ENCODE measurements at places on chromosomes 11 and 22.
A peak's percentile ranks its signal among the peaks of the same experiment; 100 is the strongest.

- peak; percentile 16 for DNase-seq
These were observed 167.8 kb upstream of the NARS2 start for GRCh38 chr11:78742430-78742829.

- DNase-seq = no peak
These were observed 785.7 kb upstream of the CCDC90B start for GRCh38 chr11:84071851-84072250.

GRCh38 chr11:131037873-131038272 lies 121.6 kb upstream of the SNX19 start:
- DNase-seq = no peak

GRCh38 chr11:78420796-78421209 lies 3.2 kb upstream of the GAB2 start:
- peak; percentile 86 for DNase-seq

DNA sequence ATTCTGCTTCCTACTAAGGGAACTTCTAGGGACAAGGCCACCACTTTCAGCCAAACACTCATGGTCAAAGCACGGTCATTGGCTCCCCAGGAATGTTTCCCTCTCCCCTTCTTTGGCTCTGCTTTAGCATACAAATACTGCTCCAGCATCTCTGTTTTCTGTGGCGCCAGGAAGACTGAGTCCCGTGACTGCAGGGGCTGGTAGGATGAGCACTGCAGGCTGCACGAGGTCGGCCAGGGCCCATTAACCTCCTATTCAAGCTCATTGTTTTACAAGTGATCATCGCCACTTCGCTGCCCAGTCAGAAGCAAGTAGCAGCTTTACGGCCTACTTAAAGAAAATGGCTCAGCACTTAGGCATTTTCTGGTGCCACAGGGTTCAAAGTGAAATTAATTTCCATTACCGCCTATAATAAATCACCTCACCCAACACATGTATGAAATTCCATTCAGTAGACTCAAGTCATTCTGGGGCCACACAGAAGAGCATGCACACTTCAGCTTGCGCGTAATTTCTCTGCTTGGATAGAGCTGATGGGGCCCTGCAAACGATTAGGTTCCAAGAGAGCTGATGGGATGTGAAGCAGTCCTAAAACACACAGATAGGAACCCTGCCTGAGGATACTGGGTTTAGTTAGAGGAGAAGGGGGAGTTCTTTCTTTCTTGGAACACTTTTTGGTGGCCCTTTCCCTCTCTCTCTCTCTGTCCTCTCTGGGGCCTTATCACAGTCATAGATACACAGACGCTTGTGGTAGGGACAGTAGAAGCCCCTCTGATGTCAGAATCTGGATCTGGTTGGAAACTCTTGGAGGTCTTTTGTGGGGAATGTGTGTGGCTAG lies 173.7 kb downstream of the KIF18A start:
- DNase-seq = peak; percentile 100

DNA sequence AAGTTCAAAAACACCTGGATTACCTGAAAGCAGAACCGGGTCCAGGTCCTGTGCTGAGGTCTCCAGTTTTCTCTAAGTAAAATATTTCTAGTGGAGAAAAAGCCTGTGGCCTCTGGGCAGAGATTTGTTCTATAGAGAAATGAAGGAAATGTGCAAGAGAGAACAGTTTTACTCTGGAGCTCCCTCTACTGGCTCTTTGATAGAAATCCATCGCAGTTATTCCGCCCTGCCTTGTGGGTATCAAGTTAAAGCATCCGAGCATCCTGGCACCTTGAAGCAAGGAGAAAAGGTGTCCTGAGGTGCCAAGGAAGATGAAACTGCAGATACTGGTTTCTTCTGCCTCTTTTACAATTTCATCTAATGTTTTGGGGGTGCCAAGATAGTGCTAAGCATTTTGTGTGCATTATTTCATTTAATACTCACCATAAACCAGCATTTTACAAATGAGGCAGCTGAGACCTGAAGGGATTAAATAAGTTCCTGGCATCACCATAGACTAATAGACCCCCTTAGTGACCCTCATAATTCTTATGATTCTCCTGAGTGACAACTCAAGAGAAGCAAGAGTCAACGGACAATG lies 113.1 kb upstream of the HSD17B12 start:
- DNase-seq = peak; percentile 21

GRCh38 chr11:102449651-102450570 lies 2.7 kb downstream of the TMEM123 start:
- no peak for DNase-seq

- DNase-seq = peak; percentile 29
These were observed 66.8 kb downstream of the ZC3H12C start for GRCh38 chr11:110160016-110160415.

DNA sequence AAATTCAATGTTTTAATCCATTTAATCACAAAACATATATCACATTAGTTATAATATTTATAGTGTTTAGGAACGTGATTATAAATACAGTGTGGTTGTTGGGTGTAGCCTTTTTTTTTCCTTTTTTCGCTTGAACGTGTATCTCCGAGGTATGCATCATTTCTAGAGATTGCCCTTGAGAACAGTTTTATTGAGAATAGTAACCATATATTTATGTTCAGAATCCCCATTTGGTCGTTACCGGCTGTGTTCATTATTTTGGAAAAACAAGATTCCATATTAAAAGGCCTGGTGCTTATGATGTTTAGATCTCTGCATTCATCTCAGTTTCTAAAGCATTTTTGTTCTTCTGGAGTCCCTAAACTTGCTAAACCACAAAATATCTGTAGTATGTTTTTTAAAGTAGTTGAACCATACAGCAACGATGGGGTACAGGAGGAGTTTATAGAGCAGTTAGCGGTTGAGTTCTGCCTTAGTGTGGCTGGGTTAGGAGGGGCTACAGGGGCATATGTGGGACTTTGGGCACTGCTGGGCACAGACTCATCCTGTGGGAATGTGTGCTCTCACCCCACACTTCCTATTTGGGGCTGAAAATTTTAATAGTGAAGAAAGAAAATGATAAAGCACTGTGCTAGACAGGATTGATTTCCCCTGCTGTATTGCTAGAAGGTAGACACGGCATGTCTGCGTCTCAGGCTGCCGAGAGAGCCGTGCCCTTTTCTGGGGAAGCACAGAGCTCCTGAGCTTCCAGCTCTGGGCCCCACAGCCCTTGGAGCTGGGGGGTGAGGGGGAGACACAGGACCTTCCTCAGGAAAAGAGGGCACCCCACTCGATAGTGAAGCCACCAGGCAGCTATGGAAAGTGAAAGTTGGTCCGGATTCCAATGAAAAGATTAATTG lies 81.5 kb upstream of the PPARA start:
- DNase-seq = peak; percentile 84

DNA sequence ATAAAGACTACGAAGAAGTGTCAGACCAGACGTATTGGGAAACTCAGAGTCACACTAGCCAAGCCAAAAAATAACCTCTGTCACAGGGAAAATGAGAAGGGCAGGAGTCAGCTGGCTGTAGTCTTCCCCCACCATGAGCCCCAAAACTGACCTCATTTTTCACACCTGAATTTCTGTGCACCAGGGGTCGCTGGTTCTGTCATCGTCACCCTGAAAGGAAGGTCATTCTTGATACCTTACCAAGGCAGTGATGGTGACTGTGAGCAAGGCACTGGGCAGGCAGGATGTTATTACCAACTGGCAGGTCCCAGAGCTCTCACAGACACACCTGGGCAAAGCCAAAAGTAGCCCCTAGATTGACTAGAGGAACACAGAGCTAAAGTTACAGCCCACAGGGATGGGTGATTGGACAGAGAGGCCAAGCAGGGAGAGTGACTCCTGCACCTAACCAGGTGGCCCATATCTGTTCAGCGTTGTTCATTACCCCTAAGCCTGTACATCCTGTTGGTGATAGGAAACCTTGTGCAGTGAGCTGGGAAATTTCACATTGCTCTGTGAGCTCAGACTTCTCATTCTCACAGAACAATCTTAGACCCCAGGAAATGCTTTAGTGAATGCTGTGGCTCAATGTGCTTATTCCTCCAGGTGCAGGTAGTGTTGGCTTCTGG lies 32.3 kb upstream of the OR56A1 start:
- no peak for DNase-seq

- peak; percentile 61 for DNase-seq
These were observed 196.5 kb downstream of the FAM76B start for GRCh38 chr11:95593111-95593510.
